ENCODE measurements at places on chromosomes 16 and 17.

GRCh38 chr17:17119533-17119932, 77.3 kb downstream of the MPRIP start:
- peak; percentile 50 for DNase-seq

DNA sequence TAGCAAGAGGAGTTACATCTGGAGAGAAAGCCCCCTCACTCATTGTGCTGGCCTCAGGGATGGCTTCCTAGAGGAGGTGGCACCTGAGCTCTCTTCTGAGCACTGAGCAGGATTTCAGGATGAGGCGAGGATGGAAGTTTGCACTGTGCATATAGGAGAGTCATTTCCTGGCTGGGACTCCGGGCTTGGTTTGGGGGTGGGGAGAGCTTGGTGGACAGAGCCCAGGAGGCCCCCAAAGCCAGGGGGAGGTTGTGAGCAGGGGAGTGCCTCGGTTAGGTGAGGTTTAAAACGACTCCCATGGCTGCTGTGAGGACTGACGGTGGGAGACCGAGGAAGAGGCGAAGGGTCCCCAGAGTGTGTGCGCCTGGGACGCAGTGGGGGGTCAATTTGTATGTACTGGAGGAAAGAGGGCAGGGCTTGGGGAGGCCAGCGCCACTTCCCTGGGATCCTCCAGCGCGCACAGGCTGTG, 1.2 kb downstream of the CAMKK1 start:
- DNase-seq: no peak

DNA sequence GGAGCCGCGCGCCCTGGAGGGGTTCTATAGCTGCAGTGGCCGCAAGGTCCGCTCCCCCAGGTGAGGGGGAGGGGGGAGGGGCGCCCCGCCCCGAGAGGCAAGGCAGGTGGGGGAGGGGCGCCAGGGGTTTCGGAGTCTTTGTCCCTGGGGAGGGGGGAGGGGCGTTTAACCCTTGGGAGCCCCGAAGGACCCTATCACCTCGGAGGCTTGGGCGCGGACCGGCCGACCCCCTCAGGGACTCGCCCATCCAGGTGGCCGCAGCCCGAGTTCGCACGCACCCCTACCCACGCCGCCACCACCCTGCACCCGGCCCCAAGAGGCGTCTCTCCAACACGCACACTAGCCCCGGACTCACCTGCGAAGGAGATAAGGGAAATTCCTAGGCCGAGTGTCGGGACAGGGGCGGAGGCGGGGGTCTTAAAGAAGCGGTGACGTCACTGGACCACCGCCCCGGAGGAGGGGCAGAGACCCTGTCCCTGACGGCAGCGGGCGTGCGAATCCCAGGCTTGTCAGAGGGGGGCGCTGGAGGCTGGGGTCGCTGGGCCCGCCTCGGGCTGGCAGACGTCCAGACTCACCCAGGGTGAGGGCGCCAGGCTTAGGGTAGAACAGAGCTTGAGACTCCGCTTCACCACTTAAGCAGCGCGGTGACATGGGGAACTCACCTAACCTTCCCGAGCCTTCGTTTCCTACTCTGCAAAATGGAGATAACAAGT, at the start of gene CLDN6:
TSS of gene CLDN6 (minus strand) at position 390 of the 713 bp plus-strand sequence. CDS start 2,162 bp downstream, outside the sequence.
- no peak for DNase-seq

DNA sequence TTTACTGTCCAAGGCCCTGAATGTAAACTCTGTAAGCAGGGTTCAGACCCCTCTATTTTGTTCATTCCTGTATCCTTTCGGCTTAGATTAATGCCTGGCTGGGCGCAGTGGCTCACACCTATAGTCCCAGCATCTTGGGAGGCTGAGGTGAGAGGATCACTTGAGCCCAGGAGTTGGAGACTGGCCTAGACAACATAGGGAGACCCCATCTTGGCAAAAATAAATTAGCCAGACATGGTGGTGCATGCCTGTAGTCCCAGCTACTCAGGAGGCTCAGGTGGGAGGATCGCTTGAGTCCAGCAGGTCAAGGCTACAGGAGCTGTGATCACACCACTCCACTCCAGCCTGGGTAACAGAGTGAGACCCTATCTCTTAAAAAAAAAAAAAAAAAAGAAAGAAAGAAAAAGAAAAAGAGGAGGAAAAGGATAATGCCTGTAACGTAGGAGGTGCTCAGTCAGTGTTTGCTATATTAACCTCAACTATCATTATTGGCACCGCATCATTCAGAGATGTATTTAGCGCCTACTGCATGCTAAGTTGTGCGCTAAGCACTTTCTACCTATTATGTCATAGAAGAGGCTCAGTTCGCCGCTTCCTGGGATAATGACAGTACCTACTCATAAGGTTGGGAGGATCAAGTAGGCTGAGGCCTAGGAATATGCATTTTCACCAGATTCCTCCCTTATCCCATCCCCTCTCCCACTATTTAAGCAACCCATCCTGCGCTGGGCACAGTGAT, 5.0 kb downstream of the SOCS1 start:
- no peak for DNase-seq

GRCh38 chr16:47481698-47482374, 20.7 kb downstream of the PHKB start:
- DNase-seq: no peak

GRCh38 chr17:60145006-60145935, 4.5 kb upstream of the CA4 start:
- DNase-seq: no peak

All from activated T-helper 1 cell treated with anti-CD3 and anti-CD28 coated beads, Interleukin-12 subunit alpha, Interleukin-12 subunit beta, Interleukin-2, Interleukin-4 antibody, amounts not matched to agents 30 ng/mL and 10 ng/mL and 1 ng/mL, durations not matched to agents 14 hours and 24 hours and 36 hours (primary cell).